ENCODE measurements at places on chromosomes 2 and 18. TPM values are rescaled to one million over a fixed set of nuclear protein-coding genes. Genes with fewer than 3 reads are reported as not detected.

- DNase-seq = no peak
These were observed 754.2 kb upstream of the ID2 start for GRCh38 chr2:7927691-7928090.

- DNase-seq = no peak
These were observed 106.4 kb downstream of the KCNH7 start for GRCh38 chr2:162731917-162732804.

GRCh38 chr2:71256421-71256820 lies 29.5 kb upstream of the PAIP2B start:
- DNase-seq = no peak

DNA sequence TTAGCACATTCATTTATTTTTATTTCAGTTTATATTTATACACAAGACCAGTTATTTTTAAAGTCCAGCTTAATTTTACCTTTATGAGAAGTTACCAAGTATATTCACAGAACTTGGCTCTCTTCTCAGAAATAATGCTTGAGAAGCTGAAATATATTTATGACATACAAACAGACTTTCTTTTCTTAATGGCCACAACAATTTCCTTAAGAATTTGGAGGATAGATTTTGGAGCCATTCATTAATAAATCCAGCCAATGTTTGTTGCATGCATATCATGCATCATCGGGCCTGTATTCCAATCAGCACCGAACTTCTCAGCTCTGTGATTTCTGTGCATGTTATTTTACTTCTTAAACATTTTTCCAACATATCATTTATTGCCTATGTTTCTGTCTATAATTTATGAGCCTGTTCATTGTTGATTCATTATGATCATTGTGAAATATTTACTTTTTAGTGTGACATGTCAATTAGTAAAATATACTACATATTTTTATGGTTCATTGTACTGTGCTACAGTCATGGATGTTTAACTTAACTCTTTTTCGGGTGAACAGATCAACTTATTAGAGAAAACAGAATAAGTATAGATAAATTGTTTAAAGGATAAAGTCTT lies 3.5 kb downstream of the GULP1 start:
- DNase-seq = no peak

DNA sequence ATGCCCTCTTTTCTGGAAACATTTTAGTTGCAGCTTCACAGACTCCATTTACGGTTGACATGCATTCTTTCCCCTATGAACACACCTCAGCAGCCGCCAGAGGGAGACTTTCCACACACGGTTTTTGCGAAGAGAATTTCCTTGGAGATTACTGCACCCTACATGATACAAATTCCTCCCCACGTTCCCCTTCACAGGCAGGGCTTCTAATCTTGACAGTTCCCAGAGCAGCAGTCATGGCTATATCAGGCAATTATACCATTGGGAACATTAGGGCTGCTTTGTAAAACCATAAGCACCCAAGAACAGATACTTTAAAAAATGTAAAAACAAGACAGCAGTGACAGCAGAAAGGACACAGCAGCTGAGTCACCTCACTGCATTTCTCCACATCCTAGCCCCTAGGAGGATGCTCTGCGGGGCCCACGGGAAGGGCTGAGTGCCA lies 253.8 kb downstream of the TGIF1 start:
- no peak for DNase-seq

DNA sequence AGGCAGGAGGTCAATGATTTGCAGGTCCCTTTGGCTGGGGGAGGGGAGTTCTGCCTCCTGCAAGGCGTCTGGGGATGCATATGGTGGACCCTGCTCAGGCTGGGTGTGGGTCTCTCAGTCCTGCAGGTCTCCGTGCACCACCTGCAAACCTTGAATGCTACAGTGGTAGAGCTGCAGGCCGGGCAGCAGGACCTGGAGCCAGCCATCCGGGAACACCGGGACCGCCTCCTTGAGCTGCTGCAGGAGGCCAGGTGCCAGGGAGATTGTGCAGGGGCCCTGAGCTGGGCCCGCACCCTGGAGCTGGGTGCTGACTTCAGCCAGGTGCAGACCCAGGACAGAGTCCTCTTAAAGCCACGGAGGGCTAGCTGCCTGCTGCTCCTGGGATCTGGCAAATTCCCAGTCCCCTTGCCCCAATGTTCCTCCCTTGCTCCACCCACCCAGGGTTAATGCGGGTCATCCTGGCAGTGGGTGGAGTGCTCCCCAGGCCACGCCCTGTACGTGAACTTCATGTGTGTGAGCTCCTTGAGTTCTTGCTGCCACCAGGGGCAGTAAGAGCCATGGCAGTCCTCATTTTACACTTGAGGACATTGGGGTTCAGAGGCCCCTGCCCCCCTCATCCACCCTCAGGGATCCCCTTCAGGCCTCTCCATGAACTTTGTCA lies 3.1 kb downstream of the PROM2 start:
- DNase-seq = no peak

- no peak for DNase-seq
These were observed 18.4 kb downstream of the STK25 start for GRCh38 chr2:241489733-241490680.

- DNase-seq = no peak
These were observed 283.3 kb upstream of the THUMPD2 start for GRCh38 chr2:40062381-40062780.

DNA sequence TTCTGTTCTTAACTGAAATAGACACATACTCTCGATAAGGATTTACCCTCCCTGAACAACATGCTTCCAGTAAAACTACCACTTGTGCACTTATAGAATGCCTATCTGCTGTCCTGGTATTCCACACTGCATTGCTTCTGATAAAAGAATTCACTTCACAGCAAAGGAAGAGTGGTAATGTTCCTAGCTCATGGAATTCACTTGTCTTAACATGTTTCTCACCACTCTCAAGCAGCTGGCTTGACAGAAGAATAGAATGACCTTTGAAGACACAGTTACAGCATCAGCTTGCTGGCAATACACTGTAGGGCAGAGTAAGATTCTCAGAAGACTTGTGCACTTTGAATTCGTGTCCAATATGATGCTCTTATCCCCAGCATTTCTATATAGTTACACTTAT lies 524.1 kb upstream of the CNTNAP5 start:
- DNase-seq = no peak

GRCh38 chr18:35511428-35511827 lies 13.7 kb upstream of the INO80C start:
- no peak for DNase-seq

The CUL3 gene
- polyA plus RNA-seq = 38.2 TPM

The AQP12B gene
- polyA plus RNA-seq = not detected

The GLI2 gene
- polyA plus RNA-seq = not detected

The EFR3B gene
- 0.10 TPM for polyA plus RNA-seq

All from naive thymus-derived CD4-positive, alpha-beta T cell (primary cell).